Right atrium auricular region (tissue), 2 donors: ENCODE measurements at places on chromosomes 5 and 9. TPM values are rescaled to one million over a fixed set of nuclear protein-coding genes. Genes with fewer than 3 reads are reported as not detected.

The BRD9 gene
- 15.0 TPM for total RNA-seq

The PRR7 gene
- total RNA-seq = 0.90 TPM

The IL7R gene
- total RNA-seq = 3.1 TPM

The FBLL1 gene
- total RNA-seq = not detected

The CNTNAP3B gene
- 19.7 TPM for total RNA-seq

The RASGRF2 gene
- total RNA-seq = 6.3 TPM

The MYOZ3 gene
- total RNA-seq = 3.5 TPM

The PLAC8L1 gene
- total RNA-seq = not detected

The ST8SIA4 gene
- total RNA-seq = 1.9 TPM

The POU5F2 gene
- 0.52 TPM for total RNA-seq

The SOHLH1 gene
- total RNA-seq = not detected

The GPR21 gene
- not detected for total RNA-seq

The UAP1L1 gene
- 4.3 TPM for total RNA-seq

The CACNA1B gene
- 0.41 TPM for total RNA-seq

The SEMA6A gene
- total RNA-seq = 4.4 TPM

The LEAP2 gene
- total RNA-seq = not detected

The SIGMAR1 gene
- total RNA-seq = 70.7 TPM

The ADAMTSL2 gene
- total RNA-seq = 4.9 TPM

The DMRT3 gene
- not detected for total RNA-seq

The CDH12 gene
- not detected for total RNA-seq

The DCANP1 gene
- total RNA-seq = not detected

The GKAP1 gene
- total RNA-seq = 9.6 TPM

The IQGAP2 gene
- 5.4 TPM for total RNA-seq

The GDF9 gene
- 0.22 TPM for total RNA-seq

The EIF4E1B gene
- not detected for total RNA-seq

The CBY3 gene
- total RNA-seq = not detected

The ARID3C gene
- total RNA-seq = not detected

The PCDHA10 gene
- total RNA-seq = 0.52 TPM

The SH2D3C gene
- total RNA-seq = 16.5 TPM

The C6 gene
- 54.4 TPM for total RNA-seq

The HTR1A gene
- total RNA-seq = not detected

The ANKRD34B gene
- not detected for total RNA-seq
